ENCODE measurements at places on chromosomes 5 and 9.
A peak's percentile ranks its signal among the peaks of the same experiment; 100 is the strongest.

DNA sequence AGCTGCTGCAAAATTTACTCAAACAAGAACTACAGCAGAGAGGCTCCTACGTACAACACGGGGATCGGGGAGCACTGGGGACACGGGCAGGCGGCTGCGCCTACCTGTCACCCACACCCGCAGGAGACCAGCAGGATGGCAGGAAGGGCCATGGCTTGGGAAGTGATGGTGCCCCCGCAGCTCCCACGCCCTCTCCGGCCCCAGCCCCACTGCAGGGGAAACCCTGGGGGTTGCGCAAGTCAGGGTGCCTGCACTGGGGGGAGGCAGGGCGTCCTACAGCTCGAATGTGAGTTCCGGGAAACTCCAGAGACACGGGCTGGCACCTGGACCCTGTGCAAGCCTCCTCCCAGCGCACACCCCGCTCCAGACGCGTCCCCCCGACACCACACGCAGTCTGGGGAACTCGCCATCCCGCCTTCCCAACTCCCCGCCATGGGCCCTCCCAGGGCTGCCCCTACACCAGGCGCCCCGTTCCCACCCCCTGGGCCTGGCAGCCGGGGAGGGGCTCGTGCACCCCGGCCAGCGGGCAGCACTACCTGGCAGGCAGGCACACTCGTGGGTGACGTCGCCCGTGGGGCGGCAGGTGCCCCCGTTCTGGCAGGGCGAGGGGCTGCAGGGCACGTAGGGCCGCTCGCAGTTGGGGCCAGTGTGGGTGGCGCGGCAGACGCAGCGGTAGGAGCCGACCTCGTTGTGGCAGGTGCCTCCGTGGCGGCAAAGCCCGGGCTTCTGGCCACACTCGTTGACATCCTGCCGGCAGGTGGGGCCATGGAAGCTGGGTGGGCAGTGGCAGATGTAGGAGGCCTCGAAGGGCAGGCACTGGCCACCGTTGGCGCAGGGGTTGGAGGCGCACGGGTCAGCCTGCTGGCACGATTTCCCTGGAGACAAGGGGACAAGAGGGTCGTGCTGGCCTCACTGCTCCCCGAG lies 23.3 kb downstream of the NOTCH1 start:
- no peak for DNase-seq

GRCh38 chr9:81685763-81686613 lies 3.4 kb downstream of the TLE1 start:
- DNase-seq = peak; percentile 37

DNA sequence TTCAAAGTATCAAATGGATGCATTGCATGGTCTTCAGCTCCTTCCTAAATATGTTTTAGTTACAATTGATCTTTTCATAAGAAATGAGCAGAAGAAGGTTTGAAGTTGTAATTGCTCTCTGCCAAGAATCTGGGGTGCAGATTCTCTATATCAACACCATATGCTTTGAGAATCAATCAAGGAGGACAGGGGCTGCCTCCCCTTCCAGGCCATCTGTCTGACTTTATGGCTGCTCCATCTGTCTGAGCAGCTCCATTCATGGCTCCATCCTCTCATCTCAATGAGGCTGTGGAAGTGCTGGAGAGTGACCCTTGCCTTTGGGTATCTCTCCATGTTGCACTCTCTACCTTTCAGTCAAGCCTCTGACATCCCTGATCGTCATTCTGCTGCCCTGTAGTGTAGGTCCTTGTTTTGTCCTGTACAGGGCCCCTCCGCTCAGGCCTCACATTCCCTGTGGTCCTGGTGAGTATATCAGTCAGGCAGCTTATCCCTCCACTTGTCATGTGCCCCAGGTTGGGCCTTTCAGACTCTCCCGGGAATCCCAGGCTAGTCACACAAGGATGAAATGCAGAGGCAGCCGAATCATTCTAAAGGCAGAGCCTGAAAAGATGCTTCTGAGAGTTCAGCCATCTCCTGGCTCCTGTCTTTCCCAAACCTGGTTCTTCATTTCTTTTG lies 14.0 kb upstream of the SV2C start:
- DNase-seq = no peak

GRCh38 chr5:136222580-136223235 lies 29.7 kb upstream of the SMIM32 start:
- DNase-seq = no peak
